ENCODE measurements at places on chromosomes 4 and X. TPM values are rescaled to one million over a fixed set of nuclear protein-coding genes. Genes with fewer than 3 reads are reported as not detected.

GRCh38 chrX:77917294-77917933, 6.9 kb downstream of the ATP7A start:
- DNase-seq: no peak

DNA sequence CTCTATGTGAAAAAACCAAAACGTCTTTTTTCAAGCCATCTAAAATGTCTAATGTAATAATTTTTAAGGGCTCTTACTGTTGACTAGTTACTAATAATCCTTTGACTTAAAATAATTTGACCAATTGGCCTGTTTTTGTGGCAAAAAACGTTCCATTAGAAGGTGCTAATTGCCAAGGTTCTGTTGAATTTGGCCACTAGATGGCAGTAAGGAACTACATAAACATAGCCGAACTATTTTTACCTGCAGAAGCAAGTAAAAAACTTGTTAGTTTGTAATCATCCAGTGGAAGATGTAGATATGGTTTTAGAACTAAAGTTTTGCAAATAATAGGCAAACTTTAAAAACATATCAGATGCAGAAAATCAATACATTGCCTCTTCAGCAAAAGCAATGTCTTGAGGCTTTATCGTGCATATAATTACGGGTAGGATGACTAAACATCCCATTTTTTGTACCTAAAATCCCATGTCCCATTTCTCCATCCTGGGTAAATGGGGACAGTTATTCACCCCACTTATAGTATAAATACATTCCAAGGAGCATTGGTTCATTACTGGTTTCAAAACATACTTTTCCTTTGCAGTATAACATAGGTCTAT, 57.6 kb downstream of the PROM1 start:
- DNase-seq: peak; percentile 47

DNA sequence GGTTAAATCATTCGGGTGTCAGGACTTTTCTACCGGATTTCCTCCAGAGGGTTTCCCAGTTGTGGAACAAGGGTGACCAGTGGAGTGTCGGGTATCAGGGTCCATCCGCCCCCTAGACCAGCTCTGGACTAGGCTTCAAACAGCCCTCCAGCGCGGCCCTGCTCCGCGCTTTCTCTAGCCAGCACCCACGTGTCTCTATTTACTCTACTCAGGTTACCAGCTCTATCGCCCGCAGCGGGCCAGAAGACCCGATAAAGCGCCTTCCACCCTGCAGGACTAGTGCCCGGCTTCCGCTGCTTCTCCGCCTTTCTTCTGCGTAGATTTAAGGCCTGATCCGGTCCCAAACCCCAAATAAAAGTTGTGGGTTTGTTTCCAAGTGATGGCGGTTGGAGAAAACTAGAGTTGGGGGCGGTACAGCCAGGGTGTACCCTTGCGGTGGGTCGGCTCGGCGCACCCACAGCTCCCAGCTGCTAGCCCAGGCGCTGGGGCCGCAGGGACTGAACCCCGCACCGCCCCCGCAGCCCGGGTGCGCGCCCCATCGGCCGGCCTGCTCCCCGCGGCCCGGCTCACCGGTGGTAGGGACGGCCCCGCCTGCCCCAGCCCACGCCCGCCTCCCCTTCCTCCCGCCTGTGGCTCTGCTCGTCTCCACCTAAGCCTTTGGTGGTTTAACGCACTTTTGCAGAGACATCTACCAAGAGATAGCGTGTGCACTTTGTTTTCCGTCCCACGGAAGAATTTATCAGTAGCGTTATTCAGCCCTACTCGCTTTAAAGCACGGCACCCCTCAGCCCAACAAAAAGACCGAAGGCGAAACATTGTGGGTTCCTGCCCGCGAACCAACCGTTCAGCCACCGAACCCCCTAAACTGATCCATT, 2.1 kb downstream of the LEF1 start:
- DNase-seq: peak; percentile 81

GRCh38 chr4:7462509-7462971, 27.8 kb upstream of the PSAPL1 start:
- no peak for DNase-seq

- DNase-seq: no peak
Measured at GRCh38 chr4:153518637-153519389, 52.7 kb downstream of the TMEM131L start.

DNA sequence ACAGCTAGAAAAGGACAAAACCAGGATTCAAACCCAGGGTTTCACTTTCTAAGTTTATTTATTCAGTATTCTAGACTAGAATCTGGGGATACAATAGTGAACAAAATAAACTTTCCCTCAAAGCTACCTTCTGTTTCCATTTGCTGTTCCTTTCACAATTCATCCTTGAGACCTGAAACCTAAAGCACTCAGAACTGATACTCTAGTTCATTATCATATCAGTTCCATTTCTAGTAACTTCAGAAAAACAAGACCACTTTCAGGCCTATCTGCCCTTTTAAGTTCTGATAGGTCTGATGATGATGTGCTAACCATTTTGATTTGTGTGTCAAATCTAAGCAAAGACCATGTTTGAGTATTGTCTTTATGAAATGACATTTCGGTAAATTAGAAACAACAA, 7.8 kb upstream of the XK start:
- no peak for DNase-seq

The POLN gene
- 4.6 TPM for total RNA-seq

- no peak for DNase-seq
Measured at GRCh38 chrX:88830111-88830510, 83.1 kb downstream of the CPXCR1 start.

The UBE2D3 gene
- total RNA-seq: 481 TPM

The NPY5R gene
- not detected for total RNA-seq

GRCh38 chr4:76723373-76723772, 174.6 kb downstream of the SOWAHB start:
- no peak for DNase-seq

The SUPT20HL1 gene
- total RNA-seq: not detected

The IL9R gene
- 5.2 TPM for total RNA-seq

- DNase-seq: no peak
Measured at GRCh38 chr4:27288496-27288895, 427.9 kb downstream of the STIM2 start.

- DNase-seq: no peak
Measured at GRCh38 chr4:114780205-114780604, 181.6 kb downstream of the UGT8 start.

DNA sequence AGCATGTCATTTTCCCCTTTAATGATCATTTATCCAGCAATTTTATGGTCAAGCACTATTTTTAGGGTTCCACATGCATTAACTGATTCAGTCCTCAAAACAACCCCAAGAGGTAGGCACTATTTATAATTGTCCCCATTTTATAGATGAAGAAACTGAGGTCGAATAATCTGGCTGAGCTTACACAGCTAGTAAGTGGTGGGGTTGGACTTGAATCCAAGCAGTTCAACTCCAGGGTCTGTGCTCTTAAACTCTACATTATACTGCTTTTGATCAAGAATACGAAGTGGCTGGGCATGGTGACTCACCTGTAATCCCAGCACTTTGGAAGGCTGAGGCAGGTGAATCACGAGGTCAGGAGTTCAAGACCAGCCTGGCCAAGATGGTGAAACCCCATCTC, 3.2 kb upstream of the CHRNA9 start:
- DNase-seq: no peak

The C4orf54 gene
- total RNA-seq: not detected

GRCh38 chr4:150673793-150674192, 91.8 kb downstream of the MAB21L2 start:
- no peak for DNase-seq

The NLGN3 gene
- 3.1 TPM for total RNA-seq

GRCh38 chr4:53489279-53489889, 101.9 kb downstream of the LNX1 start:
- no peak for DNase-seq
